M059J (cell line): ENCODE measurements at places on chromosomes 4 and X.
A peak's percentile ranks its signal among the peaks of the same experiment; 100 is the strongest.

GRCh38 chr4:8280158-8280875, 10.8 kb downstream of the HTRA3 start:
- DNase-seq: no peak

DNA sequence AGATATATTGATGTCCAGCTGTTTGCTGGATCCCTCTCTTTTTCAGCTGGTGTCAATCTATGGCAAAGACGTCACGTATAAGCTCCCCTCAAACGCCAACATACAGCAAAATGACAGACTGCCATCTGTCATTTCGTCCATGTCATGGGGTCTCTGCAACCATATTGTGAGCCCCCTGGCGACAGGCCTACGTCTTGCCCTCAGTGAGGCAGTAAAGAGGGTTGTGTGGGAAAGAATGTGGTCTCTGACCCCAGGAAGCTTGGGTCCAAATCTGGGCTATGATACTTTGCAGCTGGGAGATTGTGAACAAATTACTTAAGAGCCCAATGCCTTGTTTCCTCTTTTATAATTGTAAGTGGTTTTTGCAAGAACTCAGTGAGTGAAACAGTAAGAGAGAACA, 7.4 kb downstream of the SUPT20HL2 start:
- DNase-seq: no peak

DNA sequence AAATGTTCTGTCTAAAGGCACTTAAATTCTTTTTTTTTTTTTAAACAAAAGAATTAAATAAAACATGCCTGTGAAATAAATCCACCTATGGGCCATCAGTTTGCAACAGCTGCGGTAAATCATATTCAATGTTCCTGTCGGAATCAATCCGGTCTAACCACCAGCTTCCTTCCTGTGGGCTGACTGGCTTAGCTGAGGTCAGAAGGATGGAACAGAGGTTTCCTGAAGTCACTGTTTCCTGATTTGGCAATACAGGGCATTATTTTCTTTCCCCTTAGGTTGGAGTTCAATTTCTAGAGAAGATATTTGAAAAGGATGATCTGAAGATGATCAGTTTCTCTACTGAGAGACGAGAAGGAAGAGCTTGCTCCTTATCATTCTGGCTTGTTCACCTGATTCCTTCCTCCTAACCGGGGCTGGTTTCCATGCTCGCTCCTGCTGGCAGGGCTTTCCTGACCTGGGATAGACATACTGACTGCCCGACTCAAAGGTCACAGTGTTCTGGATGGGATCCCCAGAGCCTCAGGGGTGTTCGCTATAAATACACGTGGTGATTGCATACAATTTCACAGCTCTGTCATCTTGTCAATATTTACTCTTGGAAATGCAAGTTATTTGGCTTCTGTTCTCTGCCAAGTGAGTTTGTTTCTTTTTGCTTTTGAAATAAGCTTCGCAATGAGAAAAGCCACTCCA, 21.7 kb downstream of the PDLIM3 start:
- peak; percentile 7 for DNase-seq

- peak; percentile 65 for DNase-seq
These were observed 102.7 kb downstream of the SLC4A4 start for GRCh38 chr4:71441186-71442169.

DNA sequence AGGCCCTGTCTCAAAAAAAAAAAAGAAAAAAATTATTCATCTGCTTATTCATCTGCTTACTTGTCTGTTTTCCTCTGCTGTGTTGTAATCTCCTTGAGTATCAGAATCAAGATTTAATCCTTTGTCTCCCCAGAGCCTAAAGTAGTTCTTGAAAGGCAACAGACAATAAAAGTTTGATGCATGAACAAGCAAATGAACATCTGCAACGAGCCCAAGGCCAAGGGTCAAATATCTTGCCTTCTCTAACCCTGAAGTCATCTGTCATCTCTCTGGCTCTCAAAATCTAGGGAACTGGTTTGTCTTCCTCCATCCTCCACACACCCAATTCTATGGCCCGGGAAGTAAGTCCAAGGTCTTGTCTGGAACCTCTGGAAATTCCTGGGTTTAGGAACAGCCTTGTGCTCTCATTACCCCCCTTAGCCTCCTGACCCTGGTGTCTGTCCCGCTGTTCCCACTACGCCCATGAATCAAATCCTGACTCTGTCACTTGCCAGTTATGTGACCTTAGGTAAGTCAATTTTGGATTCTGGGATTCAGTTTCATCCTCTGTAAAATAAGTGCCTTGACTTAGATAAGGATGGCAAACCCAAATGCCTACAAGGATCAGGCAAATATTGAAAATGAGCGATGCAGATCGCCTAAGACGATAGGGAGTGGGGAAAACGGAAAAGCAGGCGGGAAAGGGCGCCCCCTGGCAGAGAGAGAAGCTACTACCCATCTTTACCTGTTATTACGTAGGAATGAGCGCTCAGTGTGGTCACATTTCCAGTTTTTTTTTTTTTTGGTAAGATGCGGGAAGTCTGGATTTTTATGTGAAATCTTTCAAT, 102.7 kb upstream of the DHX15 start:
- DNase-seq: no peak

DNA sequence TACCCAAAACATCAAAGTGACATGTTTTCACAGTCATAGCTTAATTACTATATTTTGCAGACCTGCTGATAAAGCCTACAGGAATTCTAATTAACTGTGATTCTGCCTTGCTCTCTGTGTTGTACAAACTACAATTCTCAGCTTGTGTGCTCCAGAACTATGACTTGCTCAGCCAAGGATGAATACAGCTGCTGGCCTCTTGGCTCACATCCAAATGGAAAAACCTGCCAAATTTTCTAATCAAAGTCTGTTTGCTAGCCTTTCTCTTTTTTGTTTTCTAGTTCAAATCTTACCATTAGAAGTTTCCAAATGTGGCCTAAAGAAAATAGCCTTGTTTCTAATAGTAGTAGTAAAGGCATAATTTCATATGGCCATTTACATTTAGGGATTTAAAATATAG, 1176.8 kb downstream of the FAM133A start:
- DNase-seq: no peak

DNA sequence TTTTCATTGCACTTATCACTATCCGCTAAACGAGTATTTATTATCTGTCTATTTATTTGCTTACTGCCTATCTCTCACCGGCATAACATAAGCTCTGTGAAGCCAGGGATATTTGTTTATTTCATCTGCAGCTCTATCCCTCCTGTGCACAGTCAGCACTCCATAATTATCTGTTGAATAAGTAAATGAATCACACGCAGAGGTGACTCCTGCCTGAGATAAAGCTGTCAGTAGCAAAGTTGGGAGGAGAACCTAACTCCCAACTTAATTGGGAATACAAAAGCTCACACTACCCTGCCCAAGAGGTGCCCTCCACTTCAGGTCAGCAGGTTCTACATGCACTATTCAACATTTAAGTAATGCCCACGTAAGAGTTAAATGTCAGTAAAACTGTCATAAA, 85.7 kb downstream of the CORIN start:
- DNase-seq: no peak

- DNase-seq: peak; percentile 73
These were observed 104.8 kb upstream of the ENPP6 start for GRCh38 chr4:184322328-184323025.

DNA sequence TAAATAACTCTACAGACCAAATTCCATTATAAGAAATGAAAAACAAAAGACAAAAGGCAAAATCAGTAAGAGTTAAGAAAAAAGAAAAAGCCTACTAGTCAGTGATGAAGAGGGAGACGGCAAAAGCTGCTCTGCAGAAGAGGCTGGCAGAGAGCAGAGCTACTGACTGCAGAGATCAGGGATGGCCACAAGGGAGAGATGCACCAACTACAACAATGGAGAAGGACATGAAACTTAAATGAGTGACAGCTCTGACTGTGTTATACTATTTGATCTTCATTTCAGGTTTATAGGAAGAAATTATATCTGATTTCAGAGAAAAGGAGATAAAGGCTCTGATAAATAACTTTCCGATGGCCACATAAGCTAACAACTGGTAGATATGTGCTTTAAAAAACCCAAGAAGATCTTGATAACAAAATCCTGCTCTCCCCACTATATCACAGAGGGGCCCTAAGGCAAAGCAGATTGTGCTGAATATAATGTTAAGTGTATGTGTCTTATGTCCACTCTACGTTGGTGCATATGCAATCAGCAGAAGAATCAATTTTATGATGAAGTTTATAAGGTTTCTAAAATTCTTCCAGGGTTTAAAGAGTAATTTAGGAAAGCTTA, 58.4 kb upstream of the COX18 start:
- peak; percentile 1 for DNase-seq

GRCh38 chr4:105277702-105278101, 131.0 kb downstream of the TET2 start:
- no peak for DNase-seq

- no peak for DNase-seq
These were observed 2.9 kb upstream of the CYBB start for GRCh38 chrX:37776987-37777325.

GRCh38 chr4:95637043-95637600, 88.3 kb upstream of the UNC5C start:
- peak; percentile 1 for DNase-seq

DNA sequence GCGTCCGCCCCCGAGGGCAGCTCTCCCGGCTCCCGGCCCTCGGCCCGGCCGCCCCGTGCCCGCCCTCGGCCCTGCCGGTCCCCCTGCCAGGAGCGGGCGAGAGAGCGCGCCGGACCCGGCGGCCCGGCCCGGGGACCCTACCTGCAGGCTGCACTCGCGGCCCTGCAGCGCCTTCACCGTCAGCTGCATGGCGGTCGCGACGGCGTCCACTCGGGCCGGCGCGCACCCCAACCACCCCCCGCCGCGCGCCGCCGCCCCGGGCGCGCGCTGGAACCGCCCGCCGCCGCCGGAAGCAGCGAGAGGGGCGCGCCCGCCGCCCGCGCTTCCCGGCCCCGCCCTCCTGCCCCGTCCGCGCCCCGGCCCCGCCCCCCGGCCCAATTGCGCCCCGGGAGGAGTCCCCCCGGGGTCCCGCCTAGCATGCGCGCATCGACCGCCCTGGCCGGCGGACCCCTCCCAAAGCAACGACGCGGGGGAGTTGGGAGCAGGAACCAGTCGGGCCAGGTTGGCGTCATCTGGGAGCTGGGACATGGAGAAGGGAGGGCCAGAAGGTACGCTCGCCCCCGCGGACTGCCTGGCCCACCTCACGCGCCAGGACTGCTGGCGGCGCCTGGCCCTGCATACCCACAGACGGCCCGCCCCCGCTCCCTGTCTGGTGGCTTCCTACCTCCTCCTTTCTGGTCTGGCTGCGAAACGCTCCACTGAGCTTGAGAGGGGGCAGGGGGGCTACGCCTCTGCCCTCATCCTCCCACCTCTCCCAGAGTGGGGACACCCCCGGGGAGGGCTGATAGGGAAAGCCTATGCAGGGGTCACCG, at the start of gene UBL4A:
Gene UBL4A (minus strand): TSS at position 220 of the 812 bp plus-strand sequence. CDS start 31 bp downstream, at position 189.
- DNase-seq: peak; percentile 73

DNA sequence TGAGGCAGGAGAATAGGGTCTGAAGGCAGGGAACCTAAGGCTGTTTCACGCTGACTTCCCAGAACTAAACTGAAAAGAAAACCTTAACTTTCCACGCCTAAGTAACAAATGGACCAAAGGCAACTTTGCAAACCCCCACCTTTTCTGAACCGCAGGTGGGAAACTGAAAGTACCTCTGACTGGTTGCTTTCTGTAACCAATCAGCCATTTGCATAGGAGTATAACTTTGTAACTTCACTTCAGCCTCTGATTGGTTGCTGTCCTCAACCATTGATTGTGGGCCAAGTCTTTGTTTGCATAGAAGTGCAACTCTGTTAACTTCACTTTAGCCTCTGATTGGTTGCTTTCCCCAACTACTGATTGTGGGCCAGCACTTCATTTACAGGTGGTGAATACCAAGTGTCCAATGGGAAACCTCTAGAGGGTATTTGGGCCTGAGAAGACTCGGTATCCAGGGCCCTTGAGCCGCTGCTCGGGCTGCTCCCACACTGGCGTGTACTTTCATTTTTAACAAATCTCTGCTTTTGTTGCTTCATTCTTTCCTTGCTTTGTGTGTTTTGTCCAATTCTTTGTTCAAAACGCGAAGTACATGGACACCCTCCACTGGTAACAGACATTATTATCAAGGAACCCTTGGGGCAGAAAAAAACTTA, 121.6 kb upstream of the CBR4 start:
- no peak for DNase-seq

DNA sequence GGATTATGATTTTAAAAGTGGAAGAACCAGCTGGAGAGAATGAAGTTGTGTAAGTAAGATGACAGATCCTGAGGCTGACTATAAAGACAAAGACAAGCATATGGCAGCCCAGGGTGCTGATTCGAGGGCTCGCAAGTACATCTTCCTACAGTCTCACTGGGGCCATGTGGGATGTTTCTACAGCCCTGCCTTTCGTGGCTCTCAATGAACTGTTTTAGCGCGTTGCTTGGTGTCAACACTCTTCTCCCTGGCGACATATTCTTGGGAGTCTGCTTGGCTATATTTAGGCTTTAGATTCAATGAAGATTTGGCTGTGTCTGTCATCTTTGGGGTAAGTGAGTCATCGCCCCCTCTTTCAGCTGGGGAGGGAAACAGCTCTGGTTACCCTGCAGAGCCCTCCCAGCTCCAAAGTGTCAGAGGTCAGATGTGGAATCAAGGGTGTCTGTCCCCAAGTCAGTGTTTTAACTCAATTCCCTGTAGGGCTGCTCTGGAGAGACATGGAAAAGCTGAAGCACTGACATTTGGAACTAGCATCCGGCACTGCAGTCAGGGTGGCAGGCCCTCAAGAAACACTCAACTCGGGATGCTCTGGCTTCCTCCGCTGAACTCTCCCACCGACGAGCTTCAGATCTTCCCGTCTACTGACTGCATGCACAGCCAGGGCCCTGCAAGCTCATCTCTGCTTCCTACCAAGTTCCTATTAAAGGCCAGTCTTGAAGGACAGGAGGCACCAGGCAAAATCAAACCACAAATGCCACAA, 65.7 kb downstream of the GATB start:
- peak; percentile 34 for DNase-seq

DNA sequence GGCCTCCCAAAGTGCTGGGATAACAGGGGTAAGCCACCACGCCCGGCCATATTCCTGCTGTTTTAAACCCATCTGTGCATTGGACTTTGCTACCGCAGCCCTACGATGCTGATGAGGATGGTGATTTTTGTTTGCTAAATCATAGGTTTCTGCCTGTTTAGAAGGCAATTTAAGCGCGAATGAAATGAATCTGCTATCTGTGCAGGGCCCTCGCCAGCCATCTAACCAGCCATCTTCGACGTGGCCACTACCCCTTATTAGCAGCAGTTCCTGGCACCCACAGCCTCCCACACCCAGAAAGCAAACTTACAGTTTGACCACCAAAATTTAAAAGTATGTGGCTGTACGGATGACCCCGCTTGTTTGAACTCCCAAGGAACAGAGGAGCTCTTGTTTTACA, 178.5 kb downstream of the SHOX start:
- DNase-seq: no peak
